ENCODE measurements at places on chromosomes 12 and 14.

DNA sequence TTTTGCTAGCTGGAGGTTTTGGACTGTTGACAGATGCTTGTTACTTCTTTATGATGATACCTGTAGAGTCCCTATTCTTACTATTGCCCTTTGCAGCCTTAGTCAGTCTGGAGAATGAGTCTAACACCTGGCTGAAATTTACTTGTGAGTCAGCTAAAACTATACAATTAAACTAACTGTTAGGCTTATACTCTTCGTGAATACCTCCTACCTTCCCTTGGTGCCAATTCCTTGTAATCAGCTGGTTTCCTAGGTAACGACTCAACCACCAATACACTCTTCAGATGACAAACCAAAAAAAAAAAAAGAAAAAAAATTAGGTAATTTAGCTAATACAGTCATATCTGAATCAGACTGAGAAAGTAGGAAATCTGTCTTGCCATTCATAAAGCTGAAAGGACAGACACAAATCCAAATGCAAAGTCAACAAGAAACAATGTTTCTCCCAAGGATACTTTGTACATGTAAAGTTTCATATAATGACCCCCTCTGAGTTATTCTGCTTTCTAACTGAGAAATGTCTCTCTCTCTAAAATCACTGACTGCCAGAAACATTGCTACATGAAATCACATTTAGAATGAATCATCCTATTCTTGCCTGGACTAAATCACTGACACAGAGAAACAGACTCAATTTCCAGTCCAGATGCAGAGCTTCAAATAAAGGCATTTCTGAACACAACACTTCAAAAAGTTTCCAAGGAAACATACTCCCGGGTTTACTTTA is 56.5 kb upstream of the CDKL1 start:
- DNase-seq: no peak

DNA sequence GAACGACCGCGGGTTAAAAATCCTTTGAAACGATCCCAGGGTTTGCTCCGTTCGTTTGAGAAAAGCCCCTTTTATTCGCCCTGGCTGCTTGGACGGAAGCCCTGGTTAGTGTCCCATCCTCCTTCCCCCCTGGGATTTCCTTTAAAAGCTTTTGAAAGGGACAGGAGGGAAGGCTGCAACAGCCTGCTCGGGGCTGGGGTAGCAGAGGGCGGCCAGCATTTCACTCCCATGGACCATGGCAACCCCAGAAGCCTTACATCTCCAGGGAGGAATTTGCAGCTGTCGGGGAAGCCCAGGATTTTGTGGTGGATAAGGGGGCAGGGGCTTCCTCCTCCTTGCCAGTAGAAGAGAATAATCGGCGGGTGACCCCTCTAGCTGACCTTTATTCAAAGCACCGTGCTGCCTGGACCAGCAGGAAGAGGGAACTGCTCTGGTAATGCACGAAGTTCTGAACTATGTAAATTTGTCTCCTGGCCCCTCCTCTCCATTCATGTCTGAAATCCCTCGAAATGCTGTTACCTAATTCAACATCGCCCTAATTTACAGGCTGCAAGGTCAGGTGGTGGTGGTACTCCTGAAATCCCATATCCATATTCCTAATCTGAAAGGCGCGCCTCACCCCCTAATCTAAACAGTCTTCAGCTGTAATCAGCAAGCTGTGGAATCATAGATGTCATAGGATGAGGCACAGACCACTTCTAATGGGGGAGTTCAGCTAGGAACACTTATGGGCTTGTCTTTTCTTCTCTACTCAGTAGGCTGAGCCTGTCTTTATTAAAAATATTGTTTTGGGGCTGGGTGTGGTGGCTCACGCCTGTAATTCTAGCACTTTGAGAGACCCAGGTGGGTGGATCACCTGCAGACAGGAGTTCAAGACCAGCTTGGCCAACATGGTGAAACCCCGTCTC is 1.0 kb upstream of the CLIP1 start:
- DNase-seq: no peak

- DNase-seq: no peak
These were observed 100.4 kb upstream of the SRRM4 start for GRCh38 chr12:118880720-118881493.

- no peak for DNase-seq
These were observed 10.0 kb upstream of the SLC38A4 start for GRCh38 chr12:46835785-46836184.

DNA sequence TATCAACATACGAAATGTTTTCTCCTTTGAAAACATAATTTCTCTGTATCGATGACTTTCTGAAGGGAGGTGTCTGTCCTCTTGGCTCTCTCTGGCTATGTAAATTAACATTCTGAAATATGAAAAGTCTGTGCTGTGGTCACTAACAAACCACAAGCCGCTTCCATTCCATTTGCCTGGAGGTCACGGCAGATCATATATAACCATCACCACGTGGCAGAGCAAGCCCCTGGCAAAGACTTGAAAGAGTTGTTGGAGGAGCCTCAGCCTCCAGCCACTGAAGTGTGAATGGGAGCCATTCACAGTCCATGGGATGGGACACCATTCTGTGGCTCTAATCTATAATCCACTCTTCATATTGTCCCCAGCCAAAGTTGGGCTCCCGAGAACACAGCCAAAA is 39.6 kb downstream of the CDKL1 start:
- no peak for DNase-seq

DNA sequence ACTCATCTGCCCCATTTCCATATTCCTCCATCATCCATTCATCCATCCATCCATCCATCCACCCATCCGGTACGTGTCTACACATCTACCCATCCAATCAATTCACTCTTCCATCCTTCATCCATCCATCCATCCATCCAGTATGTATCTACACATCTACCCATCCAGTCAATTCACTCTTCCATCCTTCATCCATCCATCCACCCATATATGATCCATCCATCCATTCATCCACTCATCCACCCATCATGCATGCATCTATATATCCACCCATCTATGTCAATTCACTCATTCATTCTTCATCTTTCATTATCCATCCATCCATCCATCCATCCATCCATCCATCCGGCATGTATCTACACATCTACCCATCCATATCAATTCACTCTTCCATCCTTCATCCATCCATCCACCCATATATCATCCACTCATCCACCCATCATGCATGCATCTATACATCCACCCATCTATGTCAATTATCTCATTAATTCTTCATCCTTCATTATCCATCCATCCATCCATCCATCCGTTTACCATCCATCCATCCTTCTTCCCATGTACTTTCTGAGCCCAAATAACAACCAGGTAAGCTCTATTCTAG is 108.6 kb upstream of the NOS1 start:
- no peak for DNase-seq

- DNase-seq: no peak
These were observed 35.1 kb downstream of the SCN8A start for GRCh38 chr12:51626115-51626514.

DNA sequence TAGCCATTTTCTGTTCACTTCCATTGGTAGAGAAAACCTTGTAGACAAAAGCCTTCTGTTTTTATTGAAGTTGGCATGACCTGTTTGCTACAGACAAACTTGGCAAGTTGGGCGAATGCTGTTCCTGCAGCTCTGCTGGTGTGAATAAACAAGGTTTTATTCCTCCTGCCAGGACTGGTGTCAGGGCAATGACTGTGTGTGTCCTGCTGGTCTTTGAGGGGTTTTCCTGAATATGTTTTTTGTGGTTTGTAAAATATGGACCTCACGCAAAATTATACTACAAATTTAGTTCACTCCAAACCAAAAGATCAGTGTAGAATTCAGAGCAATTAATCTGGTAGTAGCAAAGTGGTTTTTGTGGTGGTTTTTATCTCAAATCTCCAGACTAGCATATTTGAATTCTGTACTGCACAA is 140.8 kb downstream of the ERC1 start:
- DNase-seq: no peak

DNA sequence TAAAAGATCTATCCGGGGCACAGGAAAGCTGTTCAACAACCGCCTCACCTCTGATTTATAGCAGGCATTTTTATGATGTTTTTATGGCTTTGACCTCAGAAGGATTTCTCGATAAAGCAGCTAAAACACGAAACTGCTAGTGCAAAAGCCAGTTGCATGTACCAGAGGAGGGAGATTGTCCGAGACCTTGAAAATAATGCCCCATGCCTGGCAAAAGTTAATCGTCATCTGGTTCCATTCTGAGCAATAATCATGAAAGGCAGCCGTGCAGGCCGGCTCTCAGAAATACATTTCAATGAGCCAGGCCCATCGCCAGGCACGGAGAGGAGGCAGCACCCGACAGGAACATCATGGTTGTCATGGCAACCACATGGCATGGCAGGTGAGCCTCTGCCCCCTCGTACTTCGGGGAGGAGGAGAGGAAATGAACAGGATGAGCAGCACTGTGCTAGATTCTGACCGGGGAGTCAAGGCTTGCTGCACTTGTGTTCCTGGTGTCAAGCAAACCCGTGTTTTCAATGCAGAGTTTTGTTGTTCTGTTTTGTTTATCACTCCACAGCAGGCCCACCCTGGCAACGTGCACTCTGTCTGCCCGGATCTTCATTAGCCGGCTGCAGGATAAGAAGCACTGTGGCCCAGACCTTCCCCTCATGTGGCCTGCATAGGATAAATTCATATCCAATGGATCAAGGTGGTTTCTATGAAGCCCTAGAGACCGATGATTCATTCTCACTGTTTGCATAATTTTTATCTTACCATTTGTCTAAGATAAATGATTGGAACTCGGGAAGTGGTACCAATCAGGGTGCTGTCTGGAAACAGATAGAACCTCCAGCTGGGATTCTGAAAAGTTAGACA is 160.2 kb downstream of the RIMBP2 start:
- no peak for DNase-seq

- no peak for DNase-seq
These were observed 436.7 kb downstream of the ATP23 start for GRCh38 chr12:58378028-58378427.

All from stimulated activated CD8-positive, alpha-beta memory T cell treated with anti-CD3 and anti-CD28 coated beads, Interleukin-7, amount 100 ng/mL, for 1 hour (primary cell).